ENCODE measurements at places on chromosomes 4 and X.

DNA sequence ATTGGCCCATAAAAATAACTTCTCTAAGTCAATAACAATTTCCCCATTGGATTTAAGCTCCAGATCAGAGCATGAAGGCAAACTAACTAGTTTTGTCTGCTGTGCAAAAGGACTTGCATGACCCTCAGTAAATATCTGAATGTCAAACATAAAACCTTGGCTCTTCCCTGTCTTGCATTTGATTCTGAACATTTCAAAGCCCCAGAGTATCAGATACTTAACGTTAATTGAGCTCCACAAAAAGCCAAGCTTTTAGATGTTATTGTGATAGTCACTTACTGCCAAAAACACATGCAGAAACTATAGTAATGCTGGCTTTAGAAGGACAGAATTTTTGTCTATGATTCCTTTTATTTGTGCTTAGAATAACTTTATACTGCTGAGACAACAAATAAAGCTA lies 664.2 kb downstream of the ADGRL3 start:
- DNase-seq = no peak

DNA sequence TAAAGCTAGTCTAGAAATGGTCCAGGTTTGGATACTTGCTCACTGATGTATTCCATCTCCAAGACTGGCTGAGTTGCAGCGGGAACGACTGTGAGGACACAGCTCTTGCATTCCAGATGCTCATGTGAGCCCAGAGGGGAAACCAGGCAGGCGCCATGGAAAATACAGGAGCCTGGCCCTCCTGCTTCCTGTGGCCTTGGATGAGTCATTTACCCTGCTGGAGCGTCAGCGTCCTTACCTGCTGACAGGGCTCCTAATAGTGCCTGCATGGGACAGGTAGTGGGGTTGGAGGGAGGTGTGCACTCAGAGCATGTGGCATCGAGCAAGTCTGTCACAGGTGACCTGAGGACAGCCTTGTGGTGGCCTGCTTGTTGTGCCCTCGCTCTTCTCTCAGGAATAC lies 69.4 kb downstream of the NSG1 start:
- DNase-seq = no peak

DNA sequence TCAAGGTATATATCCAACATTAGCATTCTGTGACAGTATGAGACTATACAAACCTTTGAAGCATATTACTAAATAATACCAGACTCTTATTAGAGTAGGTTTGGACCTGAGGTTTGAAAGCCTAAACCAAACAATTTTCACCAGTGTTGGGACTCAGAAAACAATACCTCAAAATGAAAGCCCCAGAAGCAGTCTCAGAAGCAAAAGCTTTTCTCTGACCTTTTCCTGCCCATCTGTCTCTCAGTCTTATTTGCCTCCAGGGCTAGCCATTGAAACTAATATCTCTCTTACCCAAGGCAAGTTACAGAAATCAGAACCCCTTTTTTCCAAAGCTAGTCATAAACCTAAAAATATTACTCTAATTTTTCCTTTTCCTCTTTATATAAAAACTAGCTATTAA lies 163.3 kb downstream of the PTCHD1 start:
- DNase-seq = no peak

GRCh38 chrX:139692908-139693307 lies 15.1 kb downstream of the MCF2 start:
- DNase-seq = no peak

DNA sequence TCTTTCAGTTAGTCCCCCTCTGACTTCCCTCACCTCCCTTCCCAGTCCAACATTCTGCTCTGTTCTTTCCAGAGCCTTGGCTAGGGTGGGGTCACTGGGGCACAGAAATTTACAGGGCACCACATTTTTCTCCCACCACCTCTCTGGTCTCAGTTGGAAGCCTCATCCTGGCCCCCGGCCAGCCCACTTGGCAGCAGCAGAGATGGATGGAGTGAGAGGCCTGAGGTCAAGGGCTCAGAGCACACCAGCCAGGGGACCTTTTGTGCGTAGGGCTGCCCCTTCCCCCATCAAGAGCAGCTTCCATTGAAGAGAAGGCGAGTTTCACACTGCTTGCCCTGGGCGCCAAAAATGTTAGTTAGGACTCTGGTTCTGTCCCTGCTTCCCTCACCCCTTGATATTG lies 230.9 kb downstream of the SOX3 start:
- no peak for DNase-seq

DNA sequence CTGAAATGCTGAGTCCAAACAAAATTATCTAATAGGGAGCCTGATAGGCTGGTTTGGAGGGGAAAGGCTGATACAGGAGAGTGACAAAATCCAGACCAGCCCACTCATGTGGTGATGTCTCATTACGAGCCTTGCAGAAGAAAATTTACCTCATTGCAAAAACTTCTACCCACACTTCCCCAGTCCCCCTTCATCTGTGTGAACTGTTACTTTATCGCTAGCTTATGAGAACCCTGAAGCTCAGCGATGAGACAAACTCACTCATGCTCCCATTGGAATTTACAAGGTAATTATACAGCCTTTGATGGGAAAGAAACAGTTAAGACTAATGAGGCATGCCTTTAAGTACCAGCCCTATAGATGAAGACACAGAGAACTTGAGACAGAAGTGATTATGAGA lies 76.1 kb downstream of the ARHGAP6 start:
- no peak for DNase-seq

DNA sequence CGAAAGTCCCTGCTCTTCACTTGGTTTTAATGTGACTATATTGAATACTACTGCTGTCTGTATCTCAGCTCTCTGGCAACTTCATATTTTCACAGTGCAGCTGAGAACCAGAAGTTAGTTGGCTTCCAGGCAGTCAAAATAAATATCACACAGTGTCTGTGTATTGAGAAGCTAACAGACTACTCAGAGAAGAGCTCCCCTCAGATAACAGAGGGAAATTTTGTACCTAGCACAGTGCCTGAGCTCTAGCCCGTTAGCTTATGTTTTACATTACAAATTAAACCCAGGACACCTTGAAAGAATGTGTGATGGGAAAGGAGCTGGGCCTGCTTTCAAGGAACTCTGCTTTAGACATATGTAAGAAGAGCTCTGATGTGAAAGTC lies 22.7 kb downstream of the JADE1 start:
- DNase-seq = no peak

DNA sequence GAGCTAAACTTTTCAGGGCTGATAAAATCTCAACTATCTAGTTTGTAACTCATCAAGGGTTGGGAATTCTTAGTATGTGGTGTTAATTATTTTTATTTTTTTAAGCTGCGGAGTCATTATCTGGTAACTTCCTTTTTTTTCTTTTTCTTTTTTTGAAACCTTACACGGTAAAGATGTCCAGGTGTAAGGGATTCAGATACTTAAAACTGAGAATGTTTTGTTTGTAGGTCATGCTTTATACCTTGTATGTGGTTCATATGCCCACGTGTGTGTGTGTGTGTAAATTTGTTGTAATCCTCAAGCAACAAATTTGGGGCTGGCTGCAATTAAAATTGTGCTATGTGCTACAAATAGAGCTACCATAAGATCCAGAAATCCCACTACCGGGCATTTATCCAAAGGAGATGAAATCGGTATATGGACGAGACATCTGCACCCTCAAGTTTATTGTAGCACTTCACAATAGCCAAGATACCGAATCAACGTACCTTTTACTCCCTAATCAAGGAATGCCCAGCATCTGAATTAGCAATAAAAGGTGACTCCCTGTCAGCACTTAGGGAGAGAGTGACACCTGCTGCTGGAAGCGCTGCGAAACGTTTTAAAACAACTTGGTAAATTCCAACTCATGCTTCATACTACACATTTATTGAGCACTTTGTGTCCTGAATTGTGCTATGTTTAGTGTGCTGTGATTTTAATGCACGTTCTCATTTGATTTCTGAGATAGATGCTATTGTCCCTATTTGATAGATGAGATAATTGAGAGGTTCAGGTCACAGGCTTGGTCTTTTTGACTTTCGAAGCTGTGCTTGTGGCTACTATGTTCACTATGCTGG lies 16.1 kb downstream of the MSMO1 start:
- no peak for DNase-seq

All from lower leg skin (tissue), 4 donors.